ENCODE measurements at places on chromosomes 7 and 10.

DNA sequence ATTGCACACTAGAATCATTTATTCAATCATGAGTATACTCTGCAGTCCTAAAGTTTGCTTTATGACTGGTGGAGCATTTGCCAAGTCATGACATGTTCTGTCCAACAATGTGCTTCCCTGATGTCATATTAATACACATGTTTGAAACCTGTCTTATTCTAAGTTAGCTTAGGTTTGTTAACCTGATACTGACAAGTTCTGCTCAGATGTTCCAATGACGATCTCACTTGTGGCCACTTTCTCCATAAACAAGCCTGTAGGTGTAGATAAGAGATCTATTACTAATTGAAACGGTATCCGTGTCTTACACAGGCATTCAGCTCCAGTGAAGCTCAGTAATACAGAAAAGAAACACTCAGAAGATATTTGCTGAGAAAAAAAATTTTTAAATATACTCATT is 64.9 kb downstream of the GPR37 start:
- no peak for DNase-seq

- DNase-seq, result no peak
Measured at GRCh38 chr7:140455743-140456142, 23.6 kb downstream of the MKRN1 start.

GRCh38 chr7:128113839-128114238 is 82.6 kb upstream of the LRRC4 start:
- no peak for DNase-seq

DNA sequence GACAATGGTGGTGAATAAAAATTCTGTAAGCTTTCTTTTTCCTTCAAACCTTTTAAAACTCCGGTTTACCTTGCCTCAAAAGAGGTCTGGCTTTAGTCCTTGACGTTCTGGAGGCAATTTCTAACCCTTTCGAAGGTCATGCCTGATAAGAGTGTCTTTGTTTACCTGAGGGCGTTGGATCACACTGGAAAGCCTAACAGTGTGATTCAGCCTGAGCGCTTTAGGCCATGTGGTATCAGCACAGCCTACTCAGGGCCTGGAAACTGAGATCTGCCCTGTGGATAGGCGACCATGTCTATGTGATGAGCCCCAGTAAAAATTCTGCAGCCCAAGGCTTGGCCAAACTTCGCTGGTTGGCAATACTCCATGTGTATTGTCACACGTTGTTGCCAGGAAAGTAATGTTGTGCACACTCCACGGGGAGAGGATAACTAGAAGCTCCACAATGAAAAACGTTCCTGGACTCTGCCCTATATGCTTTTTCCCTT is 10.7 kb downstream of the CCDC6 start:
- DNase-seq, result no peak

- DNase-seq, result no peak
Measured at GRCh38 chr10:100347568-100348195, 649 bp downstream of the SCD start.
